Keratinocyte (primary cell): ENCODE measurements at places on chromosomes 12 and 14. TPM values are rescaled to one million over a fixed set of nuclear protein-coding genes. Genes with fewer than 3 reads are reported as not detected.

Gene PTCSC3
- not detected in 3 replicates for polyA plus RNA-seq

GRCh38 chr14:52307376-52307775, 6.7 kb upstream of the PTGER2 start:
- no peak for DNase-seq

Gene TSHR
- polyA plus RNA-seq: 0.03 TPM in 1 of 3 replicates, not detected in the others

DNA sequence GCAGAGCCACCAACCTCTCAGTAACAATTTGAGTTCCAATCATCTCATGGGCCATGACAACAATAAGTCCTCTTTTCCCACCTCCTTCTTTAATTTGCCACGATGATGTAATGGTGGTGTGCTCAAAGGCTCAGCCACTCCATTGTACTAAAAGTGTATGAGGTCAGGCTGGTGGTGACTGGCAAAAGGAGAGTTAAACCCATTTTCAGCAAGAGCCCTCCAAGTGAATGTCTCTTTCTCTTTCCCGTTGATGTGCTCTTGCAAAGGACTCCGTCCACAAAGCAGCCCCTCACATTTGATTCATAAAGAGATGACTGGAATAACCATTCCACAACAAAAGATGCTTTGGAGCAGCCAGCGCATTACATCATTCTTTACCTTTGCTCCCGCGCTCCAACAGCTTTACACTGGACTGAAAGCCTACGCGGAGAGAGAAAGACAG, 41.6 kb downstream of the DUSP16 start:
- no peak for DNase-seq

Gene C1QL4
- 0.07 to 0.10 TPM (median 0.09 TPM) in 3 replicates for polyA plus RNA-seq

- no peak for DNase-seq
These were observed 151.6 kb downstream of the HELB start for GRCh38 chr12:66453844-66454243.

DNA sequence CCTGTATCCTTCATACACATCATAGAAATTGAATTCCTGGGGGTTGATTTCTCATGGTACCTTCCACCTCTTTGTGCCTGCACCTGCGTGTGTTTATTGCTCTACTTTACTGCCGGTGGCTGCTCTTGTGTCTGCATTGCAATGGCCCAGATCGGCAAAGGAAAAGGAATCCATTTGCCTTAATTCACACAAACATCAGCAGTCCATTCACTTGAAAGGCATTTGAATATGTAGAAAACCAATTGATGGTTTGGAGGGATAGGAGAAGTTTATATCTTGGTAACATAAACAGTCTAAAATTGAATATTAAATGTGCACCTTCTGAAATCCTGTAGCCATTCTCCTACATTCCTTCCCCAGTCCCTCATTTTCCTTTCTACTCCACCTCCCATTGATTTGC, 74.0 kb downstream of the SNAPC1 start:
- DNase-seq: no peak
